ENCODE measurements at places on chromosomes 11 and 22.

- no peak for DNase-seq
Measured at GRCh38 chr11:12269104-12269441, 108.3 kb upstream of the PARVA start.

DNA sequence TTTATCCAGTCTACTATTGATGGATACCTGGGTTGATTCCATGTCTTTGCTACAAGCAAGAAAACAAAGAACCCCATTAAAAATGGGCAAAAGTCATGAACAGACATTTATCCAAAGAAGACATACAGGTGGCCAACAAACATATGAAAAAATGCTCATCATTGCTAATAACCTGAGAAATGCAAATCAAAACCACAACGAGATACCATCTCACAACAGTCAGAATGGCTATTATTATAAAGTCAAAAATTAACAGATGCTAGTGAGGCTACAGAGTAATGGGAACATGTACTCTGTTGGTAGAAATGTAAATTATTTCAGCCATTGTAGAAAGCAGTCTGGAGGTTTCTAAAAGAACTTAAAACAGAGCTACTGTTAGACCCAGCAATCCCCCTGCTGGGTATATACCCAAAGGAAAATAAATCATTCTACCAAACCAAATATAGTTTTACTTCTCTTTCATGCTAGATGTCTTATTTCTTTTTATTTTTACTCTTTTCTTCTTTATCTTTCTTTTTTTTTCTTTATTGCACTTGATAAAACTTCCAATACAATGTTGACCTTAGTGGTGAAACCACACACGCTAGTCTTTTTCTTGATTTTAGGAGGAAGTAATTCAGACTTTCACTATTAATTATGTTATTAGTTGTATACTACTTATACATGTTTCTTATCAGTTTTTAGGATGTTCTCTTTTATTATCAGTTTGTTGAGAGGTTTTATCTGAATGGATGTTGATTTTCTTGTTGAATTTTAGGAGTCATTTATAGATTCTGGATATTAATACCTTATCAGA is 14.3 kb downstream of the TRIM22 start:
- no peak for DNase-seq

DNA sequence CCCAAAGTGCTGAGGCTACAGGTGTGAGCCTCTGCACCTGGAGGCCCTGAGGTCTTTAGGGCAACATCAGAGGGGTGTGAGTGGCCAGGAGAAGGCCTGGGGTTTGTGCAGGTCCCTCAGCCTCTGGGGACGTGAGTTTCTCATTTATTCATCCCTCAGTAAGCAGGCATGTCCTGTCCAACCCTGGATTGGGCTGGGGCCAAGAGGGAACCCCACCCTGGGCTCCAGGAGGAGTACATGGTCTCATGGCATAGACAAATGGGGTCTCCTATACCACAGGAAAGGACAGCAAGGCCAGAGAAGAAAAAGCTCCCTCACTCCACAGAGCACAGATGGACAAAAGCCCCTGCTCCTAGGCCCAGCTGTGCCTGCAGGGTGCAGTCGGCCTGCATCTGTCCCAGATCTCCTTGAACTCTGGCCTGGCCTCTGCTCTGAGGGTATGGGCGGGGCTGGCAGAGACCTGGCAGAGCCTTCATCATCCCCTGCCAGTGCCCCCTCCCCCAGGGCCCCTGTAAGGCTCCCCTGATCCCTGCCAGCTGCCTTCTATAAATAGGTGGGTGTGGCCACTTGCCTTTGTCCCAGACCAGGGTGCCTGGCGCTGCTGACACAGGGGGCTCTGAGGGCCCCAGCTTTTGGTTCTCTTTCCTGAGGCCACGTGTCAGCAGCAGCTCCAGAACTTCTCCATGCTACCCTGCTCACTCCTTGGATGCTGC is 34.6 kb downstream of the A4GALT start:
- no peak for DNase-seq

- no peak for DNase-seq
Measured at GRCh38 chr22:18056807-18057474, 20.8 kb upstream of the PEX26 start.

GRCh38 chr11:37914859-37915258 is 1316.8 kb upstream of the RAG2 start:
- DNase-seq, result no peak

DNA sequence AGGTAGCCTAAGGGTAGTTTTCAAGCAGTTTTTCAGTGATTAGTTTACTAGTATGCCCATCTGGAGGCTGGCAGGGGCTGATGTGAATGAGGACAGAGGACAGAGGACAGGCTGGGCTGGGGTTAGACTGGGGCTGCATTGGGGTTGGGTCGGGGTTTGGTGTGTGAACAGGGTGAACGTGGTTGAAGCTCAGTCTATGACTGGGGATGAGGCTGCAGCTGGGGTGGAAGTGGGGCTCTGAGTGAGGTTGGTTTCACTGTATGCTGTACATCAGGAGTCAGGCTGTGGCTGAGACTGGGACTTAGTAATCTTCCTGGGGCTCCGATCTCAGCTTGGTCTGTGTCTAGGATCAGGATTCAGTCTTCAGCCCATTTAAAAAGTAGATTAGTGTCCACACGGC is 451 bp downstream of the OR51E1 start:
- DNase-seq, result no peak

- DNase-seq, result no peak
Measured at GRCh38 chr11:81278991-81279390, 1454.7 kb downstream of the FAM181B start.

DNA sequence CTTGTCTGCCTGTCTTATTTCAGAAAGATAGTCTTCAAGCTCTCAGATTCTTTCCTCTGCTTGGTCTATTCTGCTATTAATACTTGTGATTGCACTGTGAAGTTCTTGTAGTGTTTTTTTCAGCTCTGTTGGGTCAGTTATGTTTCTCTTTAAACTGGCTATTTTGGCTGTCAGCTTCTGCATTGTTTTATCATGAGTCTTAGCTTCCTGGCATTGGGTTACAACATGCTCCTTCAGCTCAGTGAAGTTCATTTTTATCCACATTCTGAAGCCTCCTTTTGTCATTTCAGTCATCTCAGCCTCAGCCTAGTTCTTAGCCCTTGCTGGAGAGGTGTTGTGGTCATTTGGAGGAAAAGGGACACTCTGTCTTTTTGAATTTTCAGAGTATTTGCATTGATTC is 15.5 kb upstream of the DEPDC7 start:
- no peak for DNase-seq

DNA sequence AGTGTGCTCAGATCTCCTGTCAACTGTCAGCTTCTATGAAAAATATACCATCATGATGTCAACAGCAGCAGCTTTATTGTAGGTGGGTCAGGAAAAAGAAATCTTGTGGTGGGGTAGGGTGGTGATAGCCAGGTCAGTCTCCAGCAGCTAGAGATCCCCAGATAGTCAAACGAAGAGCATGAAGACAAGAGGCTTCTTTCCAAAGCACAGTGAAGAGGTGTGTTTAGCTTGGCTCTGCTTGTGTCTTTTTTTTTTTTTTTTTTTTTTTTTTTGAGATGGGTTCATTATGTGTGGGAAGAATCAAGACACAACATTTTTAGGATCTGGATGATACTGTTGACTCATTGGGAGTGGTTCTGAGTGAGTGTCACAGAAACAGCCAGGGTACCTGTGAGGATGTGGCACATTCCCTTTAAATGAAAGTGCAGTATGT is 1075.5 kb downstream of the NTM start:
- DNase-seq, result no peak

DNA sequence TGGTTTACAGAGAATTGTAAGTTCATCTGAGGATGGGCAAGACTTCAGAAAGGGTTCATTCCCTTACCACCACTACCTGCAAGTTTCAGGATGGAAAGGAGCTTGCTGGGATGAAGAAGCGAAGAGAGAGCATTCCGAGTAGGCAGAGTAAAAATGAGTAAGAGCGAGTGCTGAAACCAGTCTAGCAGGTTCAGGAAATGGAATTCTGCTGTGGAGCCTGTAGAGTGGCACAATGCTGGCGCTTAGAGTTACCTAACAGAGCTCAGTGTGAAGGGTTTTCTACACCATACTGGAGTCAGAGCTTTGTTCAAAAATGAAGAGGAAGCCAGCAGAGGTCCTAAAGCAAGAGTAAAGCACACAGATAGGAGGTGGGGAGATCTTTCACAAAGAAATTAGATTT is 179.2 kb upstream of the ZC3H12C start:
- DNase-seq, result no peak

DNA sequence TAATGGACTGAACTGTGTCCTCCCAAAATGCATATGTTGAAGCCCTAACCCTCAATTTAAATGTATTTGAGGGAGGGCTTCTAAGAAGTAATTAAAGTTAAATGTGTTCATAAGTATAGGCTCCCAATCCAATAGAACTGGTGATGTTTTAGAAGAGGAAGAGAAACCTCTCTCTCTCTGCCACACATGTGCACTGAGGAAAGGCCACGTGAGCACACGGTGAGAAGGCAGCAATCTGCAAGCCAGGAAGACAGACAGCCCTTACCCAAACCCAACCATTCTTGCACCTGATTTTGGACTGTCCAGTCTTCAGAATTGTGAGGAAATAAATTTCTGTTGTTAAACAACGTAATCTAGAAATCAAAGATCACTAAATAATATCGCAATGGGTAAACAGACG is 501.5 kb upstream of the ARHGAP42 start:
- DNase-seq, result no peak

- DNase-seq, result no peak
Measured at GRCh38 chr11:65912845-65913244, 6.0 kb downstream of the C11orf68 start.

DNA sequence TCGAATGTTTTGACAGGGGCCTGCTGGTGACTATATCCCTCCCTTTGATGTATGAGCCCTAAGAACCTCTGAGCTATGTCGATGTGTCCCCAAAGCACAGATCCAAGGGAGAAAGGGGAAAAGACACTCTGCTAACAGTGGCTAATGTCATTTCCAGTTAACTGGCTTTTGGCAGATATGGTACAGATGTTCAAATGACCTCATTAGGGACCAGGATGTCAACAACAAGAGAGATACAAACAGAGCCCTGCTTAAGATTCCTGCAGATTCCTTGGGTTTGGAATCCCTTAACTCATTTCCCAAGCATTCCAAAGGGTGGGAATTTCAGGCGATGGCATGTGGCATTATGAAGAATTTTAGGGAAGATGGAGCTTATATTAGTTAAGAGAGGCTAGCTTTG is 517.3 kb downstream of the SOX6 start:
- DNase-seq, result no peak

- DNase-seq, result no peak
Measured at GRCh38 chr22:46196278-46196677, 46.0 kb downstream of the PPARA start.

DNA sequence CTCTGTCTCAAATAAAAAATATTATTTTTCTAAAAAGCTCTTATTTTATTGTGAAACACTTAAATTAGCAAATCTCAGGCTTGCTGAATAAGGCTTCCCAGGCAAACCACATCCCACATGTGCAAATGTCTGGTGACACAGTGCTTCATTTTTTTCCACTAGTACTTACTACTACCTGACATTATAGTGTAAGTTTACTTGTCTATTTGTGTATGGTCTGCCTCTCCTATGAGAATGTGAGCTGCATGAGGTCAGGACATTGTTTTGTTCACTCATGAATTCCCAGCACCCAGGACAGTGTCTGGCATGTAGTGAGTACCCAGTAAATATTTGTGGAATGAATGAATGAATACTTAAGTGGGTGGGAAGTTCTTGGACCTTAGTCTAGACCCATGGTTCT is 103.1 kb downstream of the PTPRJ start:
- DNase-seq, result no peak

DNA sequence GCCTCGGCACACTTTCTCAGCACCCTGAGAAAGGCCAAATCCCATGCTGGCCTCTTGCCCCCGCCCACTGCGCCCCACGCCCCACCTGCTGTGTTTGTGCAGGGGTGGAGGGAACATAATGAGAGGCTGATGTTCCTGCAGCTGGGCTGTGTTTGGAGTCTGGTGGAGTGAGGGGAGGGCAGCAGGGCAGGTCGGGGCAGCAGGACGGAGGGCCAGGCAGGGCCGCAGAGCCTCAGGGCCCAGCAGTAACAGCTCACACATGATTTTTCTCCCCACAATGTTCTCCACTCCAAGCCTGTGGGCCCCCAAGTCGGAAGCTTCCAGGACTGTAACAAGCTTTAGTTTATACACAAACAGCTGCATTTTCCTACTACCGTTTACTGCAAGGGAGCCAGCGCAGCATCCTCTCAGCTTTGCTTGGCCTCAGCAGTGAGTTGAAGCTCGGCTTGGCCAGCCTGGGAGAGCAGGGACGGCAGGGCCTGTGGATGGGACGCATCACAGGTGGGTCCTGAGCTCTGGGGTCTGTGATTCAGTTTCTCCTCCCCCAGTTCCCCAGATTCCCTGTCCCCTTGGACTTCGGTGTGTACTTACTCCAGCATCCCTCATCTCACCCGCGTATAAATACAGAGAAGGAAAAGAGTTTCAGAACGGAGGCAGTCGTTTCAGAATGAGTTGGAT is 51.0 kb downstream of the RPUSD4 start:
- DNase-seq, result no peak

- no peak for DNase-seq
Measured at GRCh38 chr11:92819830-92820229, 149.6 kb upstream of the MTNR1B start.

DNA sequence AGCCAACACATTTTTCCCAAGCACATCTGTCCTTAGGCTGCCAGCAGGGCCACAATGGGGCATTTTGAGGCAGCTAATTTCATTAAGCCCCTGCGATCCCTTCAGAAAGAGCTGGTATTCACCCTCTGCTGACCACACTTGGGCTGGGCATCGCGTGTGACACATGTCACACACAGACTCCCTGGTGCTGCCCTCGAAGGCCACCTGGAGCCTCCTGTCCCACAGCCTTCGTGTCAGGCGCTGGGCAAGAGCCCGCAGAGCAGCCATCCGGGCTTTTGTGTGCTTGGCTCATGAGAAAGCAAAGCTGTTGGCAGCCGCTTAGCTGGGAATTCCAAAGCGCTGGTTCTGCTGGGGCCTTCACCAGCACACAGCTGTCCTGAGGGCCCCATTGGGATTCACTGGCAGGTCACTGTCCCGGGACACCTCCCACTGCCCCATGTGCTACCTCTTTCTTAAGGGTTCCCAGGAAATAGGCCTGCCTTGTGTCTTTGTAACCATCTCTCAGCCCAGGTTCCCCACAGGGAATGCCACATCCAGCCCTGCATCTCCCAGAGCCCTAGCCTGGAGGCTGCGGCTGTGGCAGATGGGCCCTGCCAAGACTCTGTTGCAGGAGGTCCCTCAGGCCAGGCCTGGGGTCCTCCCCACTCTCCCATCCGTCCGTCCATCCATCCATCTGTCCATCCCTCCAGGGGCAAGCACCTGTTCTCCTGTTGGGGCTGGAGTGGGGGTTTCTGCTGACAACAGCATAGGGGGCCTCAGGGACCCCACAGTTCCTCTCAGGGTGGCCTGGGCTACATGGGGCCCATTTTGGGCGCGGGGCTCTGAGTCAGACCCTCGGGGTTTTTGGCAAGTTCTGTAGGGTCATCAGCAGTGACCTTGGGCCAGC is 4.9 kb downstream of the CLDN5 start:
- no peak for DNase-seq

GRCh38 chr22:42742940-42743339 is 22.3 kb upstream of the A4GALT start:
- no peak for DNase-seq

- DNase-seq, result peak; percentile 78
Measured at GRCh38 chr11:2466869-2467694, 22.3 kb downstream of the KCNQ1 start.

GRCh38 chr11:103396237-103396636 is 287.0 kb downstream of the DYNC2H1 start:
- DNase-seq, result no peak

GRCh38 chr22:36374603-36375024 is 13.2 kb downstream of the MYH9 start:
- DNase-seq, result no peak
